ENCODE measurements at places on chromosomes 2 and 18.

DNA sequence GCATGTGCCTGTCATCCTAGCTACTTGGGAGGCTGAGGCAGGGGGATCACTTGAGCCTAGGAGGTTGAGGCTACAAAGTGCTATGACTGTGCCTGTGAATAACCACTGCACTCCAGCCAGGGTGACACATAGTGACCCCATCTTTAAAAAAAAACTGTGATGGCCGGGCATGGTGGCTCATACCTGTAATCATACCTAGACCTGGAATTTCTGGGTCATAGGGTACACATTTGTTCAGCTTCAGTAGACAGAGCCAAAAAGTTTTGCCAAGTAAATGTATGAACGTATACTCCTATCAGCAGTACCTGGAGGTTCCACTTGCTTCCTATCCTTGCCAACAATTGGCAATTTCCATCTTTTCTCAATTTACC is 6.4 kb upstream of the IGFBP2 start:
- no peak for DNase-seq

GRCh38 chr2:38244301-38244700 is 132.8 kb downstream of the ATL2 start:
- DNase-seq, result no peak

DNA sequence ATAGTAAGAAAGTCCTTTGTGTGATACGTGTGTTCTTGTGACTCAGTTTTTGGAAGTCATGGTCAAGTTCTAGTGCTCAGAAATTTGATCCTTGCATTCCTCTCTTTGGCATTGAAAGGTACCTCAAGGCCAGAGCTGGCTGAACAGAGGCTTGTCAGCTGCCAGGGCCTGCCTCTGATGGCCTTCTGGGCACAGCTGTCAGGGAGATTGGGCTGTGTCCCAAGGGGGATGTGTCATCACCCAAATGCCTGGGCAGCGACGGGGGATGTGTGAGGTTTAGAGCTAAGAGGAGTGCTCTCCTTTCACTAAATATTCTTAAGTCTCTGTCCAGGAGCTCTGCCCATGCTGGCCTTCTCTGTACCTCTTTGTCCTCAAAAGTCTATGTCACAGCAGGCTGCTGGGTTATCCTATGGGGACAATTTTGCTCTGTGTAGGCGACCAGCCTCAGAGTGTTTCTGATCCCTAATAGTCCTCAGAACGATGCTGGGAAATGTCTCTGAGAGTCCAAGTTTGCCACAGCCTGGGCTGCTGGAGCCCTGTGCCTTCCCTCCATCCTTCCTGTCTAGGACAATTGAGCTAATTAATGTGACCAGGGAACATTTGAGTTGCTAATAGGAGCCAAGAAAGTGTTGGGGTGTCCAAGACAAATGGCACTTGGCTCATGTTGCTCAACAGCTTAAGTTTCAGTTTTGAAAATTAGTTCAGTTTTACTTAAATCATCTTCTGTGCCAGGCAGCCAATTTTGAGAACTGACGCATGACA is 115.4 kb upstream of the ZNF521 start:
- DNase-seq, result no peak

DNA sequence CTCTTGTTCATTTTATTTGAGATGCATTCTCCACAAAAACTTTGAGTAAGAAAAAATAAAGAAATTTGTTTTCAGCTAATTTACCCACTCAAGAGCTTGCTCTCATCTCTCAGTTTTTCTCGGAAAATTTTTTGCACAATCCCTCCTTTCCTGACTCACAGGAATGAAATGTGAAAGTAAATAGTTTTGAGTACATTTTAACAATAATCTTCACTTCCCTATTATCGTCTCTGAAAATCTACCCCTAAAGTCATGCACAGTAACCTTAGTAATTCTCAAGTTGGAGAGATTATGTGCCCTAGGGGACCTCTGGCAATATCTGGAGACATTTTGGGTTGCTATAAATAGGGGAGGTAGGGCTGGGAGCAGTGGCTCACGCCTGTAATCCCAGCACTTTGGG is 2.6 kb downstream of the CYB5A start:
- no peak for DNase-seq

DNA sequence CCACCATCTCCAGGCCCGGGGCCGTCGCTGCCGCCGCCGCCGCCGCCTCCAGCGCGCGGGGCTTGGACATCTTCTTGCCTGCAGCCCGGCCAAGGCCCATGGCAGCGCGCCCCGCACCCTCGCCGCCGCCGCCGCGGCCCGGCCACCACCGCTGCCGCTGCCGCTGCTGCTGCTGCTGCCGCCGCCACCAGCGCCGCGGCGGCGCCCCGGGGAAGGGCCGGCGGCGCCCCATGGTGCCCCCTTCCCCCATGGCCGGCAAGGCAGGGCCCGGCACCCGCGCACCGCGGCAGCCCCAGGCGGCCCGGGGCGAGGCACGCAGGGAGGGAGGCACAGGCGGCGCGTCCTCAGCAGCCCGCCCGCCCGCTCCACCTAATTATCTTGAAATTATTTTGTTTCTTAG is 3057.4 kb downstream of the RPIA start:
- DNase-seq, result no peak

DNA sequence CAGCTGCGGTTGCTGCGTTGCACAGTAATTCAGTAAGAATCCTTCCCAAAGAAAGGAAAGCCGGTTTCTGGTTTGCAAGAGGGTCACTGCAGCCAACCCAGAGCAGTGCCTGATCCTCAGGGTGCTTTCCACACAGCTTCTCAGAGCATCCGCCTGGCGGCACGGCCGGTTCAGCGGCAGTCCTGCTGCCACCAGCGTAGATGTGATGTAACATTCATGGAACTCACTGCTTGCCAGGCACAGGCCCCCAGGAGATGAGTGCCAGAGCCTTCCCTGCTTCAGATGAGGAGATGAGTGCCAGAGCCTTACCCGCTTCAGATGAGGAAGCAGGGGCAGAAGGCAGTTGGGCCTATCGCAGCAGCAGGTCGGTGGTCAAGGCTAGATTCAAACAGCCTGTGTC is 230.2 kb downstream of the GBX2 start:
- no peak for DNase-seq

GRCh38 chr2:9226458-9227380 is 20.1 kb downstream of the ASAP2 start:
- DNase-seq, result no peak

DNA sequence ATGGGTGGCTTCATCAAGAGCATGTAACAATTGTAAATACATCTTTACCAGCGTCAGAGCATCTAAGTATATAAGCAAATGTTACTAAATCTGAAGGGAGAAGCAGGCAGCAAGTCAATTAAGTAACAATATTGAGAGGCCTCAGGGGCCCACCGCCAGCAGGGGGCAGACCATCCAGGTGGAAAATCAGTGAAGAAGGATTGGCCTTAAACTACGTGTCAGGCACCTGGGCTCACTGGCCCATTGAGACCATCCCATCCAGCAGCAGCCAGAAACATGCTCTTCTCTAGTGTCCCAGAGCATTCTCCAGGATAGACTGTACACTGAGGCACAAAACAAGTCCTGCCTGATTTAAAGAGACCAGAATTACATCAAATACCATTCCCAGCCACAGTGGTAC is 96.2 kb upstream of the SNTG2 start:
- no peak for DNase-seq

DNA sequence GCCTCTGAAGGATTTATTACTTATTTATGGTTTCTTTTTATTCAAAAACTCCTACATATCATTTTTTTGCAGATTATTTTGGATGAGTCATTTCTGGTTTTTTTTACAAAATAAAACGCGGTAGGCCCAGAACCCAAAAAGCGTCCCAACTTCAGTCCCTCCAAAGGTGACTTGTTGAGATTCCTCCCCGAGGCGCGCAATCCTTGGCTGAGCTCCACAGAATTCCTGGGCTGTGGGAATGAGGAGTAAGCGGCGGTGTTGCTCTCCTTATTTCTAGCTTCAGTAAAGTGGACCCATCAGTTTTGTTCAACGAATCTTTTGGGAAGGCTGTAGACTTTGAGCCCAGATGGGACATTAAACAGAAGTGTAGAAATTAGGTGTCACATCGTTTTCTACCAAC is 67.0 kb upstream of the RMP24 start:
- no peak for DNase-seq

DNA sequence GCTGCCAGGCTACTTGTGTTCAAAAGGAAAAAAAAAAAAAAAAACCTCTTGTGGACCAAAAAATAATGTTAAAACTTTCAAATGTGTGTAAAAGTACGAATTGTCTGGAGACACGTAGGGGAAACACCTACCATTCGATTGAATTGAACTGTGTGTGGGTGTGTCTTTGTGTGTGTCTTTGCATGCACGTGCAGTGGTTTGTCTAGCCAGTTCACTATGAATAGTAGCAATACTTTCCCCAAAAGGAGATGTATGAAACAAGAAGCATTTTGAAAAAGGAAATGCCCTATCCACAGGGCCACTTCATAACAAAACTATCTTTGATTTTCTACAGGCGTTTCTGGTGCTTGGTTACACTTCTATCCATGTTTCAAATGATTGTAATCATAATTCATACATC is 186.8 kb downstream of the RPRM start:
- DNase-seq, result no peak

GRCh38 chr2:172861656-172862476 is 126.2 kb downstream of the RAPGEF4 start:
- DNase-seq, result no peak

DNA sequence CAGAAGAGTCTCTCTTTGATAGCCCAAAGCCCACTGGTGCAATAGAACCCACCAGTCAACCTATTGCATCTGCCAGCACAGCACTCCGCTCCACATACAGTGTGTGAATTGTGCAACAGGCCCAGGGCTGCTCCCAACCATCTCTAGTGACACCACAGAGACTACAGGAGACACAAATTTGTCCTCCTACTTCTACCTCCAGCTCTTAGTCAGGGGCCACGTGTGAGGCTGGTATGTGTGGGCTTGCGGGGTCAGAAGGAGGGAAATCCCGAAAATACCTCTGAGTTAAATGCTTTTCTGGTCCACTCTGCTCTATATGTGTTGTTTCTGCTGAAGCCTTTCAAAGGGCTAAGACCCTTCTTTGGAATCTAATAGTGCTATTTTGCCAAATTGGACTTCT is 18.0 kb downstream of the DGUOK start:
- no peak for DNase-seq

GRCh38 chr2:109322641-109323040 is 193.6 kb downstream of the SH3RF3 start:
- no peak for DNase-seq

All from H1 (cell line).